Aortic smooth muscle cell (primary cell): ENCODE measurements at places on chromosomes 3 and 15. TPM values are rescaled to one million over a fixed set of nuclear protein-coding genes. Genes with fewer than 3 reads are reported as not detected.

The STRA6 gene
- total RNA-seq = 0.06 and 0.26 TPM in 2 replicates

The CKMT1B gene
- total RNA-seq = not detected in 2 replicates

The ADAM10 gene
- 244 and 326 TPM in 2 replicates for total RNA-seq

The APBA2 gene
- total RNA-seq = 11.5 and 14.7 TPM in 2 replicates

The LRRC28 gene
- total RNA-seq = 18.2 and 21.1 TPM in 2 replicates

The HIGD2B gene
- 0.13 TPM in 1 of 2 replicates, not detected in the other for total RNA-seq

The TMEM207 gene
- total RNA-seq = not detected in 2 replicates

The CCR9 gene
- not detected in 2 replicates for total RNA-seq

The PIF1 gene
- total RNA-seq = 7.5 and 8.1 TPM in 2 replicates

The ISLR gene
- total RNA-seq = 69.2 and 95.8 TPM in 2 replicates

The PGBD4 gene
- 2.2 and 2.4 TPM in 2 replicates for total RNA-seq

The AMIGO3 gene
- not detected in 2 replicates for total RNA-seq

The P2RY14 gene
- total RNA-seq = not detected in 2 replicates

The P2RY1 gene
- 1.2 and 1.7 TPM in 2 replicates for total RNA-seq

The NUP210 gene
- total RNA-seq = 0.99 and 1.3 TPM in 2 replicates

The GTF2E1 gene
- 12.0 and 14.8 TPM in 2 replicates for total RNA-seq

The PCOLCE2 gene
- 586 and 643 TPM in 2 replicates for total RNA-seq

The TNK2 gene
- 8.6 and 9.6 TPM in 2 replicates for total RNA-seq

The PPP1R14D gene
- not detected in 2 replicates for total RNA-seq

The CPB1 gene
- not detected in 2 replicates for total RNA-seq

The RAD51 gene
- 4.0 and 6.9 TPM in 2 replicates for total RNA-seq

The CLSTN2 gene
- total RNA-seq = 2.2 and 3.0 TPM in 2 replicates

The CDHR4 gene
- total RNA-seq = 0.06 TPM in 1 of 2 replicates, not detected in the other

The DNASE1L3 gene
- not detected in 2 replicates for total RNA-seq

The GOLGA6L7 gene
- not detected in 2 replicates for total RNA-seq

The PP2D1 gene
- total RNA-seq = not detected in 2 replicates

The UBAP1L gene
- total RNA-seq = 1.2 TPM in 2 replicates

The SMCO1 gene
- total RNA-seq = not detected in 2 replicates

The PLA1A gene
- total RNA-seq = 0.25 TPM in 1 of 2 replicates, not detected in the other

The SERPINI2 gene
- total RNA-seq = not detected in 2 replicates

The CCK gene
- 0.19 TPM in 1 of 2 replicates, not detected in the other for total RNA-seq

The SIDT1 gene
- total RNA-seq = not detected in 2 replicates

The GPR156 gene
- 0.31 and 0.40 TPM in 2 replicates for total RNA-seq

The KNG1 gene
- total RNA-seq = not detected in 2 replicates

The SLC9C1 gene
- 0.13 and 0.44 TPM in 2 replicates for total RNA-seq

The TRPM1 gene
- total RNA-seq = not detected in 2 replicates

The PLOD2 gene
- 131 and 158 TPM in 2 replicates for total RNA-seq
